ENCODE measurements at places on chromosomes 6 and 20.

GRCh38 chr6:20631549-20631924 lies 97.3 kb downstream of the CDKAL1 start:
- DNase-seq, result no peak

DNA sequence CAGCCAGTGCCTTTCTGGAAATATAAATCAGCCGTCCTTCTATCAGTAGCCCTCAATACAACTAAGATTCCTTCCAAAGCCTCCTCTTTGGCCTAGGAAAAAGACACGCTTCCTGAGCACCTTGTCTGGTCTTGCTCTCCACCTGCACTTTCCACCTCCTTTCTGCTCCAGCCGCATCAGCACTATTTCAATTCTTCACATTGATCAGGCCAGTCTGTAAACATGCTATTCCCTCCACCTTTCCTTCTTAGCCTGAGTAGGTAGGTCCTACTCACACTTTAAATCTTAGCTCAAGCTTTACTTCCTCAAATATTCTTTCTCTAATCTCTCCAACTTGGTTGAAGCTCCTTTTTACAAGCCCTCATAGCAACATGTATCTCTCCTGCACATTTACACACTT lies 11.4 kb downstream of the RANBP9 start:
- DNase-seq, result no peak

DNA sequence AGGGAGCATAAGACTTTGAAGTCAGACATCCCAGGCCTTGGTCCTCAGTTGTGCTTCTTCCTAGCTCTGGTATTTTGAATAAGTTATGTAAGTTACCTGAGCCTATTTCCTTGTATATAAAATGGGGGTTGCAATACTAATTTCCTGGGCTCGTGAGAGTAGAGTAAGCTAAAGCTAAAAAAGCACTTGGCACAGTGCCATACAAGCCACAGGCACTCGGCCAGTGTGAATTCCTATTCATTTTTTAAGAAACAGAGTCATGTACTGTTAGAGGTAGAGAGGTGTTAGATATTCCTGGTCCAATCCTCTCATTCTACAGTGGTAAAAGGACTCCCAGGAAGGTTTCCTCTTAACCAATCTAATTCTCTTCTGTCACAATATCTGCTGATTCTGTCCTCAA lies 79.6 kb upstream of the EPB41L1 start:
- DNase-seq, result no peak

DNA sequence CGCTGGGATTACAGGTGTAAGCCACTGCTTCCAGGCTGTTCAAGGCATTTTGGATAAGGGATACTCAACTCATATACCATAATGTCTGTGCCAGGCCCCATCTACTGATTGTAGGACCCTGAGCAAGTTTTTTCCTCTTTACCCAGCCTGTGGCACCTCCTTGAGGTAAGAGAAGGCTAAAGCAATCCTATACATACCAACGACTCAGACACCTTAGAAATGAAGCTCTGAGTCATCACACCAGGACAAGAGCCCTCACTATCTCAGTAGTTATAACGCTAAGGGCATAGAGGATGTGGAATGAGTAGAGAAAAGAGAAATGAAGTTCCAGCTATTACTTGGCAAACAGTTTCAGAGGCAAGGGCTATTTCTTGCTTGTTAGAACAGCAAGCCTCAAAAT lies 16.9 kb downstream of the NDRG3 start:
- DNase-seq, result no peak

DNA sequence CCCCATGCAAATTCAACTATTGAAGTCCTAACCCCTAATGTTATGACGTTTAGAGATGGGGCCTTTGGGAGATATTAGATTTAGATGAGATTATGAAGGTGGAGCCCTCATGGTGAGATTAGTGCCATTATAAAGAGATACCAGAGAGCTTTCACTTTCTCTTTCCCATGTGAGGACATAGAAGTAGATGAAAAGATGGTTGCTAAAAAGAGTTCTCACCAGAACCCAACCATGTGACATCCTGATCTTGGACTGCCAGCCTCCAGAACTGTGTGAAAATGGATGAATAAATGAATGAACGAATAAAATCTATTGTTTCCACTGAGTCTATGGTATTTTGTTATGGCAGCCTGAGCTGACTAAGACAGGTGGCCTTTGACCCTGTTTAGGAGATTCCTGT lies 50.6 kb upstream of the FBXO30 start:
- no peak for DNase-seq

DNA sequence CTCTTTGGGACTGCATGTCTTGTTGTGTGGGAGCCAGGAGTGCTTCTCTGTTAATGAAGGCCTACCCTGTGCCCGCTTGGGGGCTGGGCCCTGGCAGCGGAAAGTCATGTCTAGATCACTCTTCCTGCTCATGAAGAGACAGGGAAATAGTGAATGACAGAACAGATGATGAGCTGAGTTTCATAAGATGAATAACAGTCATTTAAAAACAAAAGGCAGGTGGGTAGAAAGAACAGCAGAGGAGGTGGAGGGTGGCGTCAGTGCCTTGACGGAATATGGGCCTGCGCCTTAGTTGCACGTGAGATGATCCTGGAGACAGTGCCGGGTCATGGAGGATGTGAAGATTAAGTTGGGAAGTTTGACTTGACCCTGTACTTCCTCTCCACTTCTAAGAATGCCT lies 85.5 kb downstream of the ARID1B start:
- DNase-seq, result peak; percentile 16

DNA sequence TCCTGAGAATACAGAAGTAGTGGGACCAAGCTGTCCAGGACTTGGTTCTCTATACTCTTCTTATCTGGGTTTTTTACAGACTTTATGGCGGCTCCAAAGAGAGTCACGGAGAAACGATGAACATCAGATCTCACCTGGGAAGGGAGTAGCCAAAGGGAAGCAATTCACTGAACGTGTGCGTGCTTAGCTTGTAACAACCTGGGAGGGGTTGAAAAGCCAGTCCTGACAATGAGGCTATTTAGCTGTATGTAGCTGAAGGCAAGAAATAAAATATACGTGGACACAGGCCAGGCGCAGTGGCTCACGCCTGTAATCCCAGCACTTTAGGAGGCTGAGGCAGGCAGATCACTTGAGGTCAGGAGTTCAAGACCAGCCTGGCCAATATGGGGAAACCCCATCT lies 18.2 kb upstream of the RBL1 start:
- no peak for DNase-seq

DNA sequence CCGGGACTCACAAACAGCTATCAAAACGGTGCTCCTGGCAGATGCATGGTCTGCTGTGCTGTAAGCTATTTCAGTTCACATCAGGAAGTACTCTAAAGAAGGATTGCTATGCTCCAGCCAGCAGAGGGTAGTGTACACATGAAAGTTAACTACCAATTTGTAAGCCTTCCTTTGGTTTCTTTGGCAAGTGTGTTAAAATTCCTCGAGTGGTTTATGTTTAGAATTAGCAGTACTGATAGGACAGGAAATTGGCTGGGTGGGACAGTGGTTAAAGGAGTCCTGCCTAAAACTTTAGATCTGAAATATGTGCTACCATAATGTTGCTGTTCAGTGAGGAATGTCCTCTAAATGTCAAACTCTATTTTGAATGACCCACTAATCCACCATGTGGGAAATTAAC lies 47.4 kb downstream of the TRMT11 start:
- no peak for DNase-seq

DNA sequence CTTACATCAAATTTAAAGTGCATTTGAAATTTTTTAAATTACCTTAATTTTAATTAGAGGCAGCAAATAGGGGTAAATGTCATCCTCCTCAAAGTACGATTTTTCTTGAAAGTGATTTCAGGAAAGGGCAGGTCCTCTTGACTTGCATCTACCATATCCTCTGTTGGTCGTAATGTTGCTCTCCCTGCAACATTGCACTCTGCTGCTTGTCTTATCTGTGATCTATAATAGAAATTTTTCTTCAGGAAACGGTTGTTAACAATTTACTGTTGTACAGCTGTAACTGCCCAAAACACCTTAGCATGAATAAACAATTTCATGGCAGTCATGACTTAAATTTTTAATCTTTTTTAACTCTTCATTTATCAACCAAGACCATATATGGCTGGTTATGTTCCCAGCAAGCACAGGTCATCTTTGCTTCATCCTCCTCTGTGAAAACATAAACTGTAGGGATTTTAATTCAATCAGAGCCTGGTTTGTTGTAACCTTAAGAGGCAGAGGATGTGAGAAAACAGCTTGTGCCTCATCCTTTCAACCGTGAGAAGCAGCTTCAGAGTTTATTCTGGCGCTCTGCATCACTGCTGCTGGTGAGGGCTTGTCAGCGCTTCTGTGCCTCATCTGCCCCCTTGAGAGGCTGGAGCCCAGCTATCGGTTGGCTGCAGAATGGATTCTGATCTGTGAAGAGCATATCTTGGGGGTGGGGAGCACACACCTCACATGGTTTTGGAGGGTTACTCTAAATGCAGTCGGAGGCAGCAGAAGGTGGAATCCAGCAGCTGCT lies 56.0 kb downstream of the CTNNBL1 start:
- no peak for DNase-seq

DNA sequence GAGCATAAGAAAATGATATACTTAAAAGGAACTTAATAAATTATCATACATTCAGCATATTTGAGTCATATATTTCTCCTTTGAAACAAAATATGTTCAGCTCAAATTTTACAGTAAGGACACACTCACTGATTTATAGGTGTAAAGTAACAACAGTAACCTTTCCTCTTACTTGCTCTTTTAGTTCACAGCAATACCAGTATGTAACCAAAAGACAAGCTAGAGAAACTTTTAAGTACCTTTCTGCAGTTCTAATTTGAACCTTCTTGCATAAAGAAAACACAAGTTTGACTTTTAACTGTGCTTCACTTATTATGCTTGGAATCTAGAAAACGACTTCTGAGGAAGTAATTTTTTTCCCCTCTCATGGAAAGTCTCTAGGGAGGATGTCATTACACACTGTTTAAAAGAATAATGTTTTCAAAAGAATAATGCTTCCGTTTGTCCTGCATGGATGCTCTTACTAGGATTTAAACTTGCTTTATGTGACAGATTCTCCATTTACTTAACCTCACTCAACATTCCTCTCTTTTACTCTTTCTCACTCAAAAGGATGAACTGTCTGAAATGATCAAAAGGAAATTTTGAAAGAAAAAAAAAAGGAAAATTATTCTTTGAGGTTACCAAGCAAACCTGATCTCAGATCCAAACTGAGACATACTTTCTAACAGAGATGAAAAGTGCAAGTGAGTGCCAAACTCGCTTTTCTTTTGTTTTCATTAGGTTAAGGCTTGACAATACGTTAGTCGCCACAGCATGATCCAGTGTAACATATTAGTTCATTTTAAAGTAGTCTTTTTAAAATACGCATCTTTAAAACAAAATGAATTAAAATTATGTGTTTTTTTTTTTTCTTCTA lies 22.4 kb upstream of the CALHM6 start:
- no peak for DNase-seq

DNA sequence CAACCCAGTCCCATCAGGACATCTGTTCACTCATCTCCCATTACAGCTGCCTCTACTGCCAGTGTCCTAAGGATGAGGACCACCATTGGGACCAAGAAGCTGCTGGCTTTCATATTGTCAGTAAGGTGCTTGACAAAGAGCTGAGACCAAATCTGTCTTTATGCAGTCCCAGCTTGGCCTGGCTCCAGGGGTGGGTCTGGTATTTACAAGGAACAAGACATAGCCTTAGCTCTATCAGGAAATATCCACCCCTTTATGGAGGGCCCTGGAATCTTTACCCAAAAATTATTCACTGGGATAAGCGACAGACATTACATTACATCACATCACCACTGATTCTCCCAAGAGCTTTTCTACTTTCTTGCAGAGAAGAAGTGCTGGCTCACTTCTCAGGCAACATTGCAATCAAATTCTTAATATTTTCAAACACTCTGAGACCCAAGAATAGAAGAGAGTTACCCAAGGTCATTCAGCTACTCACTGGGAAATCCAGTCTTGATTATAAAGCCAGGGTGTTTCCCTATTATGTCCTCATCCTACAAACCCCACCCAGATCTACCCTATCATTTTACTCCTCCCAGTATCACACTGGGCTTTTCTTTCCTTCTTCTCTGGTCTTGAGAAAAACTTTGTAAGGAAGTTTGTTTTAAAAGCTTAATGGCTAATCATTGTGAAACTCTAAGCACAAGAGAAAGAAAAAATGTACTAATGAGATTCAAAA lies 11.5 kb upstream of the PI3 start:
- no peak for DNase-seq

DNA sequence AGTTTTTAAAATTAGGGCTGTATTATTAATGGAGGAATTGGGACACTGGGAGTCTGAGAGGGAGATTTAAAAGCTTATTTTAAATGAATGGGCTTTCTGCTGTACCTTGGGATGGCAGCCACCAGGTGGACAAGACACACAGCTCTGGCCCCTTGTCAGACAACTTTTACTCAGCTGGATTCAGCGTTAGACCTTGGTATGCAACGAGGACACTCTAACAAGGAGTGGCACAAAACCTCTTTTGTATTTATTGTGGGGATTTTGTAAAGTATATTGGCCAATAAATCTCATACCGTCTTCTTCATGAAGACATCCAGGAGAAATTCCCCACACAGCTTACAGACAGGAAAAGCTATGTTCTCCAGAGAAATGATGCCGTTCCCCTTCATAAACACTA lies 105.7 kb downstream of the LCA5 start:
- no peak for DNase-seq

- no peak for DNase-seq
Measured at GRCh38 chr6:159061805-159062563, 17.2 kb upstream of the TAGAP start.

DNA sequence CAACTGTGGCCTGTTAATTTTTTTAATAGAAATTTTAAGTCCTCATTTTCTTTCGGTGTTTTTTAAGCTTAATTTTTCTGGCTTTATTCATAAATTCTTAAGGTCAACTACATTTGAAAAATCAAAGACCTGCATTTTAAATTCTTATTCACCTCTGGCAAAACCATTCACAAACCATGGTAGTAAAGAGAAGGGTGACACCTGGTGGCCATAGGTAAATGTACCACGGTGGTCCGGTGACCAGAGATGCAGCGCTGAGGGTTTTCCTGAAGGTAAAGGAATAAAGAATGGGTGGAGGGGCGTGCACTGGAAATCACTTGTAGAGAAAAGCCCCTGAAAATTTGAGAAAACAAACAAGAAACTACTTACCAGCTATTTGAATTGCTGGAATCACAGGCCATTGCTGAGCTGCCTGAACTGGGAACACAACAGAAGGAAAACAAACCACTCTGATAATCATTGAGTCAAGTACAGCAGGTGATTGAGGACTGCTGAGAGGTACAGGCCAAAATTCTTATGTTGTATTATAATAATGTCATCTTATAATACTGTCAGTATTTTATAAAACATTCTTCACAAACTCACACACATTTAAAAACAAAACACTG lies 10.1 kb downstream of the HFE start:
- DNase-seq, result peak; percentile 49
